GF-D8 (cell line): ENCODE measurements at places on chromosomes 7 and 10.
A peak's percentile ranks its signal among the peaks of the same experiment; 100 is the strongest.

DNA sequence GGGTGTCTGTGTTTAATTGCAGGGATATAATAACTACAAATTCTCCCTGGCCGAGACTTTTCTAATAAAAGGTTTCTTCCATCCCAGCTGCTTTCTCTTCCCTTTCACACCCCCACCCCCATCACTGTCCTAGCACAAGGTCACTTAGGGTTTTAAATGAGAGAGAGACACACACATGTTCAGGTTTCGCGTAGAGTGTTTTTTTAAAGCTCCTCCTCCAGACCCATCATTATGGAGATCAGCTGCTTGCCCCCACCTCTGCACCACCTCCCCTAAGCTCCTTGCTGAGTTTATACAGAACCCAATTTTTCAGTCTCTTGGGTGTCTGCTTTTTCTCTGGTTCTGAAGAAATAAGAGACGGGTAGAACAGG is 18.6 kb downstream of the LRMDA start:
- no peak for DNase-seq

- no peak for DNase-seq
These were observed 51.3 kb downstream of the TWIST1 start for GRCh38 chr7:19066170-19066569.

DNA sequence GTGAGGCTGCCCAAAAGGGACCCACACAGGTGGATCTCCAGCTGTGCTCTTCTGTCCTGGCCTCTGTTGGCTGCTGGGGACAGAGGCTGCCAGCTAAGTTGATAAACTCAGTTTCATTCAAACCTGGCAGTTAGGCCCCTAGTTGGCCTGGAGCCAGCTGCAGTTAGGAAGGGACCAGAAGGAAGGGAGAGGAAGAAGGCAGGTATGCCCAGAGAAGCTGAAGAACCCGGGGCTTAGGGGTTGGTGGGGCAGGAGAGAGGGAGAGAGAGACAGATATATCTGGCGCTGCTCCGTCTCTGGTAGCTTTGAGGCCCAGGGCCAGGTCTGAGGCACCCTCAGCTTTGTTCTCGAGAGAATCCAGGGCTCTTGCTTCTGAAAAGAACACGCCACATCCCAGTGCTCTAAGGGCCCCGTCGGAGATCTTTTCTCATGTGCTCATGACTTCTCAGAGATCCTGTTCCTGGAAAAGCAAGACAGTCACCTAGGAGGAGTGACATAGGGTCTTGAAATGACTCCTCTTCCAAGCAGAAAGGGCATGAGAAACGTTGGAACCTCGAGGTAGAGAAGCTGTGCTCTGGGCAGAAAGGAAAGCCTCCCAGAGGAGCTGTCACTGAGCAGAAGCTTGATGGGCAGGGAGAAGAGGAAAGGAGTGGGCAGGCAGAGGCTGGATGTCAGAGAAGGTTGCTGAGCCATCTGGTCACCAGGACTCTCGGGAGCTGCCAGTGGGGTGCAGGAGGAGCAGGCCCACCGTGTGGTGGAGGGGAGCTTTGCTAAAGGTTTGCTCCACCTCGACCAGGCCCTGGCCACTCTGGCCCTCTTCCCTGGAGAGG is 153.6 kb downstream of the ARHGAP21 start:
- no peak for DNase-seq

- no peak for DNase-seq
These were observed 6.6 kb downstream of the ADGRA1 start for GRCh38 chr10:133094286-133094685.

DNA sequence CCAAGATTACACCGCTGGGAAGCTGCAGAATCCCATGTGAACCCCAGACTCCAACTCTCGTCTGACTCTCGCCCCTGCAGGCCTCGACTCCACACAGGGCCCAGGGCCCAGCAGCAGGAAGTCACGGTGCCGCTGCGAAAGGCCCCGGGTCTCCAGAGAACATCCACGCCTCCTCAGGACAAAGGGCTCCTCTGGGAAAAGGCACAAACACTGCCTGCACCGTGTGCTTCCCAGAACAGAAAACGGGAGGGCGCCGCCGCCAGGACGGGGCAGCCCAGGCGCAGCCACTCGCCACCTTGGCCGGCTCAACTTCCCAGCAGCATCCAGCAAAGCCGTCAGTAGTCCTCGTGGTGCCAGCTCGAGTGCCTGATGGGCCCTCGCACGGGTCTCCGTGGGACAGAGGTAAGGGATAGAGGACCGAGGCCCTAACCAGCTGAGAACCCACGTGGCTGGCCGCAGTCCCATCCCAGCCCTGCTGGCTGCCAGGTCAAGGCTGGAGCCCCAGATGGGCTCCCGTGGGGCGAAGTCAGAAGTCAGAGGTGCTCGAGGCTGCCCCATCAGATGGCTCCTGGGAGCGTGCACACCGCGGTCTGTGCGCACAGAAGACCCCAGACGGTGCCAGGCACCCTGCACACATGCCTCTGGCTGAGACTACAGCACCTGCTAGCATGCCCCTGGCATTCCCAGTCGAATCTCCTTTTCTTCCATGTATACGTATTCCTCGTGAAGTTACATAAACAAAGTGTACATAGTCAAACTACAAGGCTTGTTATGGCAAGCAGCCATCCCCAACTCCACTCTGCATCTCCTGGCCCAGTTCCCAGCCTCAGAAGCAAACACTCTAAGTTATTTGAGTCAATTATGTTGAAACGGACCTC is 60.2 kb downstream of the MAD1L1 start:
- DNase-seq, result no peak

DNA sequence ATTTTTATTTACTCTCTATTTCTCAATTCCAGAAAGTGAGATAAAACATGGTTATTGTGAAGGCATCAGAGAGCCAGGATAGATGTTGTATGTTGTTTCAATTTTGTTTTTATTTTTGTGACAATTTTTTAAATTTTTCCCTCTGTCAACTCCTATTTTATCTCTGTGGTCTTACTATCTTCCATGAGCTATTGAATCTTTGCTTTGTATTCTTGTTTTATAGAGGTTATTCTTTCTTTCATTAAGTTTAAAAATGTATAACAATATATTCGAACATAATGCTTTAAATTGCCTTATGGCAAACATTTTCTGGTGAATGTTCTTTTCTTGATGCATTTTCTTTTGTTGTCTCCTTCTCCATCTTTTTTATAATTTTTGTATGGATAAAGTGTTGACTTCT is 78.4 kb downstream of the POU6F2 start:
- DNase-seq, result no peak

DNA sequence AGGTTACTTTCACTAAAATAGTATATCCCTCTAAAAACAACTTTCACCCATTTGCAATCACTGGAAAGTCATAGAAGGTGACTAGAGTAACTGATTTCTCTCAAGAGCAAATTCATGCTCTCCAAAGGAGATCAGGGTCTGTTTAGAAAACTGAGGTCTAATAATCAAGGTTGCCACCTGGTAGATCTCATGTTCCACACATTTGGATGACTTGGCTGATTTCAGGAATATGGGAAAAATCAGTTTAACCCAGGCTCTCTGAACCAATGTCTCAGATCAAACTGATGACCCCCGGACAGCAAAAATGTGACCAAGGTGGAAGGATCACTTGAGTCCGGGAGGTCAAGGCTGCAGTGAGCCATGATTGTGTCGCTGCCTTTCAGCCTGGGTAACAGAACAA is 562.4 kb upstream of the C7orf33 start:
- DNase-seq, result no peak

DNA sequence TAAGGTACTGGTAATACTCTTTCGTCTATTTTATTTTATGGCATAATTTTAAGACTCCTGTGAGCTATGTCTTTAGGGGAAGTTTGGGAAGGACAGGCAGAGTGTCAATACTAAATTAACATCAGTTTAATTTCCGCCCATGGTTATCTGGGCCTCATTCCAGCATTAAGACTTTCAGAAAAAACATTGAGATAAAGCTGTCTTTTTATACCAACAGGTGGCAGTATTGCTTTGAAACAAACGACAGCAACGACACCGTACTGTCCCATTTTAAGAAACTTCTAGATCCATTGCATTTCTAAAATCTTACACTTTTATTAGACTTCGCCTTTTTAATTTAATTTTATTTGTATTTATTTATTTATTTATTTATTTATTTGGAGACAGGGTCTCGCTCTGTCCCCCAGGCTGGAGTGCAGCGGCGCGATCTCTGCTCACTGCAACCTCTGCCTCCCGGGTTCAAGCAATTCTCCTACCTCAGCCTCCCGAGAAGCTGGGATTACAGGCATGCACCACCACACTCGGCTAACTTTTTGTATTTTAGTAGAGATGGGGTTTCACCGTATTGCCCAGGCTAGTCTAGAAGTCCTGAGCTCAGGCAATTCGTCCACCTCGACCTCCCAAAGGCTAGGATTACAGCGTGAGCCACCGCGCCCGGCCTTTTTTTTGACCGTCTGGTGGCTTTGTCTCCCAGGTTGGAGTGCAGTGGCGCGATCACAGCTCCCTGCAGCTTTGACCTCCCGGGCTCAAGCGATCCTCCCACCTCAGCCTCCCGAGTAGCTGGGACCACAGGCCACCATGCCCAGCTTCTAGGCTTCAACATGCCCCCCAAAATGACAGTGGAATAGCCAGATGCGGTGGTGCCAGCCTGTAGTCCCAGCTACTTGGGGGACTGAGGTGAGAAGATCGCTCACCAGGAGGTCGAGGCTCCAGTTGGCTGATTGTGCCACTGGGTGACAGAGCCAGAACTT is 78.7 kb upstream of the C1GALT1 start:
- DNase-seq, result peak; percentile 49
